PC-3 (cell line): ENCODE measurements at places on chromosomes 1 and 21. TPM values are rescaled to one million over a fixed set of nuclear protein-coding genes. Genes with fewer than 3 reads are reported as not detected.

GRCh38 chr1:96364576-96364975 lies 357.0 kb upstream of the PTBP2 start:
- no peak for DNase-seq

The NDUFS5 gene
- total RNA-seq = 760 and 864 TPM in 2 replicates

The PTBP2 gene
- 14.6 and 18.6 TPM in 2 replicates for total RNA-seq

The ZSWIM5 gene
- total RNA-seq = 1.4 and 1.6 TPM in 2 replicates

GRCh38 chr1:187931776-187932175 lies 1103.0 kb downstream of the PLA2G4A start:
- no peak for DNase-seq

DNA sequence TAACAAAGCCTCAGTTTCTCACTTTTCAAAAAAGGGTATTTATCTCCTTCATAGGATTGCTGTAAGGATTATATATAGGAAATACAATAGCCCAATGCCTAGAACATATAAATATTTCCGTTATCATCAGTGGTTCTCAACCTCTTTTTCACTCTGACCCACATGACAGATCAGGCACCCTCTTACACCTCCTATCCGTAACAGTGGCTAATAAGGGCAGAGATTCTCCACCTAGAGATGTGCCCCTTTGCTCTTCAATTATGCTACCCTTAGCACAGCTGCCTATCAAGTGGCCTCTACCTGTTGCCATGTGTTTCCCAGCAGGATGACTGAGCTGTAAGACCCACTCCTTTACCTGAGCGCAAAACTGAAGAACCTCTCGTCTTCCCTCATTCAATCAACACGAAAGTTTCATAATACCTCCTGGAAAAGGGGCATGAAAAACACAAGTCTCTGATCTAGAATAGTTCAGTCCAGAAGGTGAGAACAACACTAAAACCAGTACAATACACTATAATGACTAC lies 10.5 kb downstream of the PUM1 start:
- no peak for DNase-seq

- no peak for DNase-seq
These were observed 91.1 kb downstream of the DDX20 start for GRCh38 chr1:111846842-111847241.

DNA sequence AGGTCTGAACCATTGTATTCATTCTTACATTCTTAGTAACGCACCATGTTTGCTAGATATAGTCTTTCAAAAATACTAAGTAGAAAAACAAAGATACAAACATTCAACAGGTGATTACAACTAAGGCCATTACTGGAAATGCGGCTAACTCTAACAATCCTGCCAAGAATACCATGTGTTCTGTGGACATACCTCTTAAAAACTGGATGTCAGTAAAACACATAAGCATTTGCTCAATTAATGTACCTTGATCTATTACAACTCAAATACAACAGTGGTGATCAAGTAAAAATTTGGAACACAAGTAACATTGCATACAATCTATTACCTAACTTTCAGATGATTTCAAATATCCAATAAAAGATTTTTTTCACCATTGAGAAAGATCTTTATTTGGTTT lies 15.4 kb downstream of the ANGPTL3 start:
- DNase-seq = no peak

The ATP1A2 gene
- not detected in 2 replicates for total RNA-seq

DNA sequence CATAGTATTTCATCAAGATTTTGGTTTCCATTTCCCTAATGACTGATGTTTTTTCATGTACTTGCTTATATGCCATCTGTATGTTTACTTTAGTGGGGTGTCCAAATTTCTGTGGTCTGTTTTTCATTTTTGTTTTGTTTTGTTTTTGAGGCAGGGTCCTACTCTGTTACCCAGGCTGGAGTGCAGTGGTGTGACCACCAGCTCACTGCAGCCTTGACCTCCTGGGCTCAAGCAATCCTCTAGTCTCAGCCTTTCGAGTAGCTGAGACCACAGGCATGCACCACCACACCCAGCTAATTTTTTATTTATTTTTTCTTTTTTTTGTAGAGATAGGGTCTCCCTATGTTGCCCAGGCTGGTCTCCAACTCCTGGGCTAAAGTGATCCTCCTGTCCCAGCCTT lies 378.0 kb upstream of the VAMP3 start:
- no peak for DNase-seq

The BOLA1 gene
- total RNA-seq = 27.6 and 38.6 TPM in 2 replicates

DNA sequence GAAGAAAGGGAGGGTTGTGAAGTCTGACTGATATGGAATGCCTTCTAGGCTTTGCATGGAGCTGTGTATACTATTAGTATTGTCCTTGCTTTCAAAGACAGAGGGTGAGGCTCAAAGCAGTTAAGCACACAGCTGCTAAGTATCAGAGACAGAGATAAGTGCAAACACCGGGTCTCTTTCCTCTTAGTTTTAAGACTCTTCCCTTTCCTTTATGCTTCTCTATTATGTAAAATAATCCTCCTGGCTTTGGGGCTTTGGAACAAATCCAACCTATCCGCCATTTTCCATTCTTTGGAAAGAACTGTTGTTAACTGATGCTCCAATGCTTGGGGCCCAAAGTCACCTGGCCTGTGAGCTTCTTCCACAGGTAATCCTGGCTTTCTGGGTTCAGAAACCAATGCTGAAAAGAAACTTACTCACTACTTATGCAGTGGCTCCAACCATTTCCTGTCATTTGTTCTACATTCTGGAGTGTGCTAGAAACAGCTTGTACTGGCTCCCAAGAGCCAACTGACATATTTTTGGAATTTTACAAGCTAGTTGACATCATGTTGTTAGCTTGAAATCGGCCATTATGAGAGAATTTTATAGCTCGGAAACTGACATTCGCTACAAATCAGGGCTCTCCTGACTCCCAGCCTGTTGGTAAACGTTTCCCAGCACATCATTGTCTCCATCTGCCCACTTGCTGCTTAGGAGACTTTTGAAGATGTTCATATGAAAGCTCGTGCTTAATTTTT lies 67.5 kb downstream of the DNTTIP2 start:
- DNase-seq = no peak

GRCh38 chr1:10806966-10807365 lies 10.5 kb upstream of the CASZ1 start:
- no peak for DNase-seq

- DNase-seq = no peak
These were observed 126.2 kb downstream of the SIK1 start for GRCh38 chr21:43300496-43301408.

The ERI3 gene
- total RNA-seq = 138 and 165 TPM in 2 replicates

The ZBTB8A gene
- 1.7 and 3.5 TPM in 2 replicates for total RNA-seq

GRCh38 chr1:52629325-52629643 lies 3.7 kb upstream of the SHISAL2A start:
- DNase-seq = no peak

- DNase-seq = no peak
These were observed 29.3 kb upstream of the DDAH1 start for GRCh38 chr1:85494074-85494903.

- no peak for DNase-seq
These were observed 58.5 kb upstream of the CNTN2 start for GRCh38 chr1:204984499-204984898.

The CLCA2 gene
- 0.17 and 0.22 TPM in 2 replicates for total RNA-seq

DNA sequence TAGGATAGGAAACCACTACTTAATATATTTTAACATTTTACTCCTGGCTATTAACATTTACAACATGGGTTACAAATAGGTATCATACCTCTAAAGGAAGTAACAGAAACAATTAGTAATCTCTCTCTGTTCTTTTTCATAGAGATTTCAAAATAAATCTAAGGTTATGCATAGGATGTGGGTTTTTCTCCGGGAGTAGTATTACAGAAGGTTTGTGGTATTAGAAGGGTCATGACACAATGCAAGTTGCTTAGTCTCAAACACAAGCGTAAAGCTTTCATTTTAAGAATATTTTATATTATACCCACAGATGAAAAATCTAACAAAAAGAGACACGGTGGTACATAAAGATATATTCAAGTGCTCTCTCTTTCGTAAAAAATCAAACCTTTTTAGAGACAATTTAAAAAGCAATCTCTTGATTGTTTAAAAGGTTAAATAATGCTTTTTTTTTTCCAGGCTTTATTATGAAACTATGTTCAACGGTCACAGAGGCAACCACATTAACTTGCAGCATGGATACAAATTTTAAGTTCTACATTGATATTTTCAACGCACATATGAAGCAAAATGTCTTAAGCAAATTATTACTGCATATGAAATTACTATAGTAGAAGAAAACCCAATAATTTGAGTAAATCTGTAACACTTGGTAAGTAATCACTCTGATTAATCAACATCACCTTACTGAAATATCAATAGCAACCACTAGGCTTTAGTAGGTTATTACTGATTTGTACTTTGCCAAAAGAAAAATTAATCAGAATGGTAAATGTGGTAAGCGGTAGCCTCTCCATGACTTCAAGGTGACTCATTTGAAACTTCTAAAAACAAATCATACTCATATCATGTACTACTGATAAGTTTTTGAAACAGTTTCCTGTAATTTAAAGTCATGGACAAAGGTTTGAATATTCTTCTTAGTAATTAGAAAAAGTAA lies 97.4 kb upstream of the GFI1 start:
- peak; percentile 72 for DNase-seq

DNA sequence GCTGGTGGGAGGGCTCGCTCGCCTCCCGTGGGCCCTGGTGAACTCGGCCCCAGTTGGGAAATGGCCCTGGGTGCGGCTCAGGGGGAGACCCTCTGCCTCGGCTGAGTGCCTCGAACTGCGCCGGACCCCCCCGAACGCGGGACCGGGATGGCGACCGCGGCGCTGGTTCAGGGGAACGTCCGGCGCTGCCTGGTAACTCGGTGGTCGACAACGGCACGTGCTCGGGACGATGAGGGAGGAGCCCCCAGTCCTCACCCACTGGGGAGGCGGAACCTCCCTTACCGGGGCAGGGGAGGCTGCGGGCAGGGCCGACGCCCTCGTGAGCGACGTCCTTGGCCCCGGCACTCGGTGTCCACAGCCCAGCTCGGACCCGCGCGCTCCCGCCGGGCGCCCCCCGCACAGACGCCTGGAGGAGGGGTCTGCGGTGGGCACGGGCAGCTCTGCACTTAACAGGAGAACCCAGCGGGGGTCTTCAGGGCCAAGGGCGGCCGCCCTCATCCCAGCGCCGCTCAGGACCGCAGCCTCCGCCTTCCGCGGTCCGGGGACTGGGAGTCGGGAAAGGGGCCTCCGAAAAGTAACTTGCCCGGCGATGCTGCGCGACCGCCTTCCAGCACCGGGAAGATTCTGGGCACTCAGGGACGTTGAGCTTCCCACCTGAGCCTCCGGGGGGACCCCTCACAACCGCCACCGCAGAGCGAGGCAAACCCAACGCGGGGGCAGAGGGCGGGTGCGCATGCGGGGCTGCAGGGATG lies 1.7 kb downstream of the HES4 start:
- DNase-seq = no peak

The AMY1A gene
- not detected in 2 replicates for total RNA-seq
